ENCODE measurements at places on chromosomes 16 and 17.
A peak's percentile ranks its signal among the peaks of the same experiment; 100 is the strongest.

DNA sequence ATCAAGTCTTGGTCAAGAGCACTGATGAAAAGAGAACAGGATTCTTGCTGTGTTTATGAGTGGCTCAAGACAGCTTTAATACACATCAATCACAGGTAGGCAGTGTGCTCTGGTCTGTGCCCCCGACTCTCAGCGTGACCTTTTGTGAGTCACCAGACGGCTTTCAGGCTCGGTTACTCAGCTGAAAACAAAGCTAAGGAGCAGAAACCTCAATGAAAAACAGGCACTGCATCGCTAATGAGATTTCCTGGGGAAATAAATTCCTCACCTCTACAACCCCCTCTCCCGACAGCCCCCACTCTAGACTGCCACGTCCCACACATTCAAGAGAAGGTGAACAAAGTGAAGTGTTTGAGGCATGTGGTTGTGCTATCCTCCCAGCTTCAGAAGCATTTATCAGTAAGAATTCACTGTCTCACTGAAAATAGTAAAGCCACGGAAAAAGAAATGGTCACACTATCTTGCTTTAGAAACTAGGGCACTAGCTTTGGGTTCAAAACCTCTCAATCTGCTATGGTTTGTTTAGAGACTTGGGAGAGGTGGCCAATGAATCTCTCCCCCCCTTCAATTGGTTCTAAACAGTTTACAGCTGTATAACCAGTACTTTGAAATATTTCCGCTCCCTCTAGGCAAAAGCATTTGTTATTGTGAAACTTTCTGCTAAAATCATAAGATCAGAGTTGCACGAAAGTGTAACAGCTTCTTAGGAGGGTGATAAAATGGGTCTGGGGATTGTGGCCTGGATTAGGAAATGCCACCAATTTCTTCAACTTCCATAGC is 199.5 kb upstream of the PMFBP1 start:
- H3K27ac ChIP-seq: no peak overlapping the region
- no peaks in the 10 kb centered on the region for H3K27me3 ChIP-seq
- no peak overlapping the region for H3K4me3 ChIP-seq
- H3K36me3 ChIP-seq: no peaks in the 10 kb centered on the region
- DNase-seq: no peak

DNA sequence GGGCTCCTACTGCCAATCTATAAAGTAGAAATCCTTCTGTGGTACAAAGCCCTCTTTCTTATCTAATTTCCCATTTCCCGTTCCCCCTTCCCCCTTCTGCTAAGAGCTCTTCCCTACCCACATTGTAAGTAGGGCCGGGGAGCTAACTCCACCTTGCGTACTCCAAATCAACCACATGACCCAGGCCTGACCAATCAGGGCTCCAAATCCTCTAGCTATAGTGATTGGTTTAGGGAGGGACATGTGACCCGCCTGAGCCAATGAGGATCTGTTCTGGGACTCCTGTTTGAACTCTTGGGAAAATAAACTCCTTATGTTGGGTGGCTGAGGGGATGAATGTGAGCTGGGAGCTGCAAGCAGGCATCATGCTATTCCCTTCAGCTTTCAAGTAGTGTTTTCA is 40.9 kb upstream of the MEOX1 start:
- peaks cover 11% of the 10 kb centered on the region for H3K4me1 ChIP-seq
- H3K27me3 ChIP-seq: peaks cover 35% of the 10 kb centered on the region
- no peak overlapping the region for H3K27ac ChIP-seq
- DNase-seq: no peak
- H3K4me3 ChIP-seq: no peak overlapping the region

DNA sequence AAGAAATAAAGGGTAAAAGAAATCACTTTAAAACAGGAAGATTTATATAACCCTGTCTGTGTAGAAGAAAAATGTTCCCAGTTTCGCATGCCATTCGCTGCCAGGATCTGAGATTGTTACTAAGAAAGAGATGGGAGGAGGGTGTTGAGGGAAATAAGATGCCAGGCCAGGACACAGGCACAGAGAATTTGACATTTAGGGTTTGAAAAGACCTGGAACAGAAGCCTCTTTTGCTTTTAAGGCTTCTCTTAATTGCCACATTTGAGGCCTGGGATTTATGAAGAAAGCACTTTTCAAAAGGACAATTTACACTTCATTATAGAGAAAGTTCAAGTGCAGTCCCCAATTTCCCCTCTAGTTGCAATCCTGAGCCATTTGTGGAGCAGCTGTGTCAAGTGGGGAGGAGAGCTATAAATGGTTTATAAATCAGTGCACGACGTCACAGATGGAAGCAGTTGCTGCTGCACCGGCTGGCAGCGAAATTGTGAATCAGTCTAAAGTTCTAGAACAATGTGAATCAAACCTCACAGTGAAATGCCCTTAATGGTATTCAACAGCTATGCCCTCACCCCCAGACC is 26.5 kb upstream of the C16orf87 start:
- H3K36me3 ChIP-seq: no peaks in the 10 kb centered on the region
- no peak for DNase-seq
- no peaks in the 10 kb centered on the region for H3K27me3 ChIP-seq
- H3K4me1 ChIP-seq: peaks cover 11% of the 10 kb centered on the region

GRCh38 chr17:50219939-50220465 is 18.6 kb upstream of the COL1A1 start:
- H3K36me3 ChIP-seq: no peaks in the 10 kb centered on the region
- no peak for DNase-seq
- no peak overlapping the region for H3K27ac ChIP-seq
- H3K27me3 ChIP-seq: peaks cover 8% of the 10 kb centered on the region
- H3K4me3 ChIP-seq: no peak overlapping the region

DNA sequence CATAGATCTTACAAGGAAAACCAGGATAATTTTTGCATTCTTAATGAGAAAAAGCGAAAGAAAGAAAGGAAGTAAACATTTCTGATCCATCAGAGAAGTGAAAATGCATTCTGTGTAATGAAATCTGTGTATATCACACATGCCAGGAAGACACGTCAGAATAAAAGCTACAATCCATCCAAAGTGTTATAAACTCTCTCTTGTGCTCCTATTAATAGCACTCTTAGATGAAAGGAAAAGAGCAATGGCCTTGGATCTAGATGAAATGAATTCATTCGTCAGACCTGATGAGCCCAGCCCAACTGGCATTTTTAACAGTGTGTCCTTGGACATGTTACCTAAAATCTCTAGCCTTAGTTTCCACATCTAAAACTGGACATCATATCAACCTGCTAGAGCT is 885.5 kb downstream of the CDH11 start:
- H3K36me3 ChIP-seq: no peaks in the 10 kb centered on the region
- H3K27me3 ChIP-seq: no peaks in the 10 kb centered on the region
- DNase-seq: no peak

DNA sequence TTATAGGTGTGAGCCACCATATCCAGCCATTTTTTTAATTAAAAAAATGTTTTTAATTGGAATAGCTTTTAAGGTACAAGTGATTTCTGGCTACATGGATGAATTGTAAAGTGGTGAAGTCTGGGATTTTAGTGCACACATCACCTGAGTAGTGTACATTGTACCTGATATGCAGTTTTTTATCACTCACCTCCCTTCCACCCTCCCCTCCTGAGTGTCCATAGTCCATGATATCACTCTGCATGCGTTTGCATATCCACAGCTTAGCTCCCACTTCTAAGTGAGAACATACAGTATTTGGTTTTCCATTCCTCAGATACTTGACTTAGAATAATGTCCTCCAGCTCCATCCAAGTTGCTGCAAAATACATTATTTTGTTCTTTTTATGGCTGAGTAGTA is 13.4 kb upstream of the CRYBA1 start:
- no peak overlapping the region for H3K27ac ChIP-seq
- no peak for DNase-seq
- H3K36me3 ChIP-seq: no peaks in the 10 kb centered on the region
- H3K27me3 ChIP-seq: no peaks in the 10 kb centered on the region

- DNase-seq: no peak
- H3K4me1 ChIP-seq: peaks cover 14% of the 10 kb centered on the region
- H3K27me3 ChIP-seq: no peaks in the 10 kb centered on the region
- H3K27ac ChIP-seq: peak overlapping the region; percentile 2
- H3K36me3 ChIP-seq: peaks cover 78% of the 10 kb centered on the region
- no peak overlapping the region for H3K4me3 ChIP-seq
These were observed 7.7 kb downstream of the JPT1 start for GRCh38 chr17:75146592-75146991.

GRCh38 chr17:6571452-6571781 is 15.1 kb upstream of the PITPNM3 start:
- peaks cover 2% of the 10 kb centered on the region for H3K36me3 ChIP-seq
- DNase-seq: no peak
- H3K4me1 ChIP-seq: peaks cover 21% of the 10 kb centered on the region

DNA sequence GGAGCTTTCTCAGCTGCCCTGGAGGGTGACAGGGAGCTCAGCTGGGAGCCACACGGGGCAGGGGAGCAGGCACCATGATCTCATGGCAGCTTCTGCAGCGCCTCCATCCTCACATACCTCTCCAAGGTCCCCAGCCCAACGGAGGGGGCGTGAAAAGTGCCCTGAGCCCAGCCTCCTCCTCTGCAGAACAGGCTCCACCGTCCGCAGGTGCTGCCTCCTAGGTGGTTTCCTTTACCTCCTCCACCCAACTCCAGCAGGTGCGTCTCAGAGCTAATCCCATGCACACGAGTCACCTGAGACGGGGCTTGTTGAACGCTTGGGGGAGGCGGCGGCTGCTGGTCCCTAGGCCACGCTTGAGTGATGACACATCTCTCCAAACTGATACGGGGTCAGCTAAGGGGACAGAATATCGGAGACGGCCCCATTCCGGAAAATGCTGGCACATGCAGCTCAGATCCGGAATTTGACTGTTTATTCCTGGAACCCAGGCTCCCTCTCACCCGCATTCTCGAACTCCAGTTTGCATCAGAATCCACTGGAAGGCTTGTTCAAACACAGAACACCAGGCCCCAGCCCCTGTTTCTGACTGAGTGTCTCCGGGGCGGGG is 387 bp upstream of the SLC38A8 start:
- no peak for DNase-seq
- H3K27me3 ChIP-seq: peaks cover 41% of the 10 kb centered on the region
- peaks cover 6% of the 10 kb centered on the region for H3K4me1 ChIP-seq
- peaks cover under 1% of the 10 kb centered on the region for H3K36me3 ChIP-seq

GRCh38 chr16:2025878-2026460 is 733 bp upstream of the NHERF2 start:
- H3K4me1 ChIP-seq: peaks cover 21% of the 10 kb centered on the region
- no peak for DNase-seq
- H3K36me3 ChIP-seq: no peaks in the 10 kb centered on the region
- H3K4me3 ChIP-seq: no peak overlapping the region
- H3K27ac ChIP-seq: no peak overlapping the region

- no peak overlapping the region for H3K4me3 ChIP-seq
- DNase-seq: no peak
- H3K4me1 ChIP-seq: peaks cover 78% of the 10 kb centered on the region
- H3K27ac ChIP-seq: peak overlapping the region; percentile 89
- H3K36me3 ChIP-seq: peaks cover 40% of the 10 kb centered on the region
These were observed 119.6 kb upstream of the CHMP6 start for GRCh38 chr17:80872001-80872500.

- no peak overlapping the region for H3K4me3 ChIP-seq
- H3K27me3 ChIP-seq: no peaks in the 10 kb centered on the region
- no peak for DNase-seq
- H3K36me3 ChIP-seq: peaks cover 16% of the 10 kb centered on the region
- H3K27ac ChIP-seq: no peak overlapping the region
- H3K4me1 ChIP-seq: peaks cover under 1% of the 10 kb centered on the region
These were observed 71.0 kb downstream of the CDYL2 start for GRCh38 chr16:80733407-80733806.

GRCh38 chr16:10754941-10755340 is 11.3 kb downstream of the NUBP1 start:
- no peak for DNase-seq
- H3K27ac ChIP-seq: peak overlapping the region; percentile 78
- H3K36me3 ChIP-seq: peaks cover 90% of the 10 kb centered on the region

DNA sequence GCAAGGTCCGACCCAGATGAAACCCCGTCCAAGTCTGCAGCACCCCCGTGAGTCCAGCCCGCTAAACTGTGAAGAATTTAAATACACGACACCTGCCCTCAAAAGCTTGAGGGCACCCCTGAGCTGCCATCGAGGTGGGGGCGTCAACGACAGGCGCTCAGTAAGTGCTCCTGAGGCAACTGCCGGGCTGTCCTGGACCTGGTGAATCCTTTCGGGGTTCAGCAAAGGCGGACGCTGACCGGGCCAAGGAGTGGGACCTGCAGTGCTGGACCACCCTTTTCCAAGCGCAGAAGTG is 512 bp upstream of the ENDOV start:
- DNase-seq: no peak
- H3K4me3 ChIP-seq: peak overlapping the region; percentile 88
- H3K36me3 ChIP-seq: peaks cover 21% of the 10 kb centered on the region
- H3K27ac ChIP-seq: peak overlapping the region; percentile 93
- peaks cover 26% of the 10 kb centered on the region for H3K4me1 ChIP-seq

DNA sequence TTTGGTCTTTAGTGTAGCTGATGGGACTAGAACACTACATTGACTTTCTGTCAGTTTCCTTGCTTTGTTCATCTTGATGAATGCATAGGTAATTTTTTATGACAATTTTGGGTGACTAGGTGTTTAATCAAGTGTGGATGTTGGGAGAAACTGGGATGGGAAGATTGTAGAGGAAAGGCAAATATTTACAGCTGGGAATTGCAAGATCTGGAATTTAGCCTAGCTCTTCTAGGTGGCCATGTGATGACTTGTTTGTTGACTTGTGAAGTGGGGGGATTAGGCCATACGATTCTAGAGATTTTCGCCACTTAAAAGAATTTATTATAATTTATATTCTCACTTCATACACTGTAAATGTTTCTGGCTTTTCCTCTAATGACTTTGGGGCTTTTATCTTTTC is 480.3 kb upstream of the GOT2 start:
- no peak for DNase-seq
- no peaks in the 10 kb centered on the region for H3K27me3 ChIP-seq
- H3K4me3 ChIP-seq: no peak overlapping the region
- peaks cover 4% of the 10 kb centered on the region for H3K4me1 ChIP-seq
- no peaks in the 10 kb centered on the region for H3K36me3 ChIP-seq
- H3K27ac ChIP-seq: no peak overlapping the region

DNA sequence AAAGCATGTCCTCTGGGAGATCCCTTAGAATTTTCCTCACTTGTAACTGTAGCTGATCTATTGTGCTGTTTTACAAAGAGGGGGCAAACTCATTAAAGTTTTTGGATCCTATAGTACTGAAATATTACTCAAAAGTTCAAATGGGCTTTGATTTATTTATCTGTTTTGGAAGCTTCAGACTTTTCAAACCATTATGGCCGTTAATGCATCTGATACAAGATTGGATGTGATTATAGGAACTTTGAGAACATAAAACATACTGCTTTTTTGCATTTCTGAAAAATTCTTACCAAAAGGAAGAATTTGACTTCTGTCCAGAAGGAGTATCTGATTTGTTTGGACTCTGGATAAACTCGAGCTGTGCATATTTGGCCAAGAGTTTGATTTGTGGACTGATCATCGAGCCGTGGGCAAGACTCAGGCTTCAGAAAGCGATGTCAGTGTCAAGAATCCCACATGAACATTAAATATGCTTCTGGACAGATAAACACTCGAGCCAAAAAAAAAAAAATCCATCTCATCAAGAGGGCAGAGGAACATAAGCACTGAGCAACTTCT is 8.2 kb upstream of the MARCHF10 start:
- no peak for DNase-seq
- H3K27ac ChIP-seq: no peak overlapping the region
- H3K27me3 ChIP-seq: peaks cover 42% of the 10 kb centered on the region
- no peaks in the 10 kb centered on the region for H3K36me3 ChIP-seq
- no peak overlapping the region for H3K4me3 ChIP-seq
- H3K4me1 ChIP-seq: peaks cover 6% of the 10 kb centered on the region

GRCh38 chr17:41475421-41475820 is 5.5 kb downstream of the KRT35 start:
- H3K36me3 ChIP-seq: no peaks in the 10 kb centered on the region
- DNase-seq: no peak
- H3K4me1 ChIP-seq: no peaks in the 10 kb centered on the region
- no peak overlapping the region for H3K4me3 ChIP-seq
